ENCODE measurements at places on chromosomes 4 and X. TPM values are rescaled to one million over a fixed set of nuclear protein-coding genes. Genes with fewer than 3 reads are reported as not detected.

- DNase-seq: no peak
- no peaks in the 10 kb centered on the region for H3K36me3 ChIP-seq
- peaks cover 4% of the 10 kb centered on the region for H3K4me1 ChIP-seq
- H3K27ac ChIP-seq: no peak overlapping the region
- no peak overlapping the region for H3K4me3 ChIP-seq
Measured at GRCh38 chr4:27928761-27929540, 1068.3 kb downstream of the STIM2 start.

GRCh38 chr4:156884183-156884582, 87.4 kb downstream of the PDGFC start:
- H3K27me3 ChIP-seq: no peaks in the 10 kb centered on the region
- no peaks in the 10 kb centered on the region for H3K4me1 ChIP-seq
- H3K36me3 ChIP-seq: no peaks in the 10 kb centered on the region

DNA sequence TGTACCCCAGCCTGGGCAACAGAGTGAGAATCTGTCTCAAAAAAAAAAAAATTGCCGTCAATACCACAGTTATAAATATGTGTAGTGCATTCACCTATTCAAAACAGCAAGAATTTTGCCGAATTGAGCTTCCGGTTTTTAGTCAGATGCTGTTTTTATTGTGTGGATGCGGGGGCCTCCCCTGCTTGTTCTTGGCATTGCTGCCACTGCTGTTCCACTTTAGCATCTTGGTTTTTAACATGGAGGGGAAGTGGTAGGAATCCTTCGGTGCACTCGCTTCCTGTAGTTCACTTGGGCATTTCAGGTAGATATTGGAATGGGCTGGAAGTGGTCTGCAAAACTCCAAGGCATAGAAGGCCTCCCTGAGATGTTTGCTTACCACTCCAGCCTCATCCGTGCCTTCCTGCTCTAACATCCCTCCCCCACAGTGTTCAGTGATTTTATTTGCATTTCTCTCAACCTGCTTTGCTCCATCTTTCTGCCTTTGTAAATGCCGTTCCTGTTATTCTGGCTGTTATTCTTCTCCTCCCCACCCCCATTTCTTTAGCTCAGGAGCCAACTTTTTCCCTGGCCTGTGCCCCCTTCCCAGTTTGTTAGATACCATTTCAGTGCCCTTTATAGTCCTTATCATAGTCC, 25.5 kb downstream of the MOB1B start:
- H3K4me1 ChIP-seq: no peaks in the 10 kb centered on the region
- no peak overlapping the region for H3K27ac ChIP-seq
- H3K27me3 ChIP-seq: no peaks in the 10 kb centered on the region
- no peak overlapping the region for H3K4me3 ChIP-seq
- no peak for DNase-seq
- H3K36me3 ChIP-seq: no peaks in the 10 kb centered on the region

- no peaks in the 10 kb centered on the region for H3K27me3 ChIP-seq
- no peak overlapping the region for H3K4me3 ChIP-seq
- no peaks in the 10 kb centered on the region for H3K4me1 ChIP-seq
- no peak overlapping the region for H3K27ac ChIP-seq
- H3K36me3 ChIP-seq: no peaks in the 10 kb centered on the region
Measured at GRCh38 chrX:87515836-87516235, 1.8 kb upstream of the KLHL4 start.

GRCh38 chrX:111114806-111115205, 18.8 kb downstream of the PAK3 start:
- no peaks in the 10 kb centered on the region for H3K36me3 ChIP-seq
- no peaks in the 10 kb centered on the region for H3K27me3 ChIP-seq
- no peak overlapping the region for H3K27ac ChIP-seq
- H3K4me1 ChIP-seq: no peaks in the 10 kb centered on the region

- DNase-seq: no peak
- H3K4me1 ChIP-seq: peaks cover under 1% of the 10 kb centered on the region
- no peaks in the 10 kb centered on the region for H3K36me3 ChIP-seq
- no peaks in the 10 kb centered on the region for H3K27me3 ChIP-seq
Measured at GRCh38 chr4:142095886-142096605, 459.7 kb downstream of the IL15 start.

DNA sequence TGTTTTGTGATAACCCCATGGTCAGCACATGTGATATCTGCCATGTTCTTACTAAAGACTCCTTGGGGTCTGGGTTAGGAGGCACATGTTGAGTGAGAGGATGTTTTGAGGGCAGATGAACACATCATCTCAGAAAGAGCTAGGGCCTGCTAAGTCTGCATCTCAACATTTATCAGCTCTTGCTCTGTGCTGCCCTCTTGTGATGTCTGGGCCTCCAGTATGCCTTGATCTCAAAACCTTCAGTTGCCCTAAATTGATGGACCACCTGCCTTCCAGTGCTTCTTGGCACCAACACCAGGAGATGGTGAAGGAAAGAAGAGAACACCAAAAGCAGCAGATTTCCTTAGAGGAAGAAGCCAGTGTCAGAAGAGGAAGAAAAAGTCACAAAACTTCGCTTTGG, 22.5 kb downstream of the MID1 start:
- H3K27me3 ChIP-seq: no peaks in the 10 kb centered on the region
- H3K4me3 ChIP-seq: no peak overlapping the region
- DNase-seq: no peak
- H3K4me1 ChIP-seq: peaks cover 5% of the 10 kb centered on the region
- no peaks in the 10 kb centered on the region for H3K36me3 ChIP-seq

GRCh38 chr4:123510221-123510620, 113.6 kb downstream of the SPRY1 start:
- no peaks in the 10 kb centered on the region for H3K36me3 ChIP-seq
- H3K4me1 ChIP-seq: peaks cover 7% of the 10 kb centered on the region
- H3K4me3 ChIP-seq: no peak overlapping the region
- H3K27me3 ChIP-seq: no peaks in the 10 kb centered on the region
- no peak overlapping the region for H3K27ac ChIP-seq

DNA sequence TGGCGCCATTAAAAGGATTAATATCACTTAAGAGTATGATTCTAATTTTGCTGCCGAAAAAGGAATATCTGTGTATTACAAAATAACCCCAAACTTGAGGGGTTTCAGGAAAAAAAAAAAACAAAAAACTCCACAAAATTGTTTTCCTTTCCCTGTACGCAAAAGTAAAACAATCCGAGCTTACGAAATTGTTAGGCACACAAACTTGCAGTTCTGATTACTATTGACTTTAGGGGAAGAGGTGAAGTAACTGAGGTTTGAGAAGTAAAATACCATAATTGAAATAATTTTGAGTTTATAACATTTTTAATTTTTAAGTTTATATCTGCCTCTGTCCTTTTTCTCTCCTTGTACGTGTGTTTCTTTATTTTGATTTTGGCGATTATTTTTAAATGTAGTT, 64.8 kb downstream of the USP9X start:
- no peak overlapping the region for H3K27ac ChIP-seq
- no peaks in the 10 kb centered on the region for H3K27me3 ChIP-seq
- no peaks in the 10 kb centered on the region for H3K36me3 ChIP-seq

DNA sequence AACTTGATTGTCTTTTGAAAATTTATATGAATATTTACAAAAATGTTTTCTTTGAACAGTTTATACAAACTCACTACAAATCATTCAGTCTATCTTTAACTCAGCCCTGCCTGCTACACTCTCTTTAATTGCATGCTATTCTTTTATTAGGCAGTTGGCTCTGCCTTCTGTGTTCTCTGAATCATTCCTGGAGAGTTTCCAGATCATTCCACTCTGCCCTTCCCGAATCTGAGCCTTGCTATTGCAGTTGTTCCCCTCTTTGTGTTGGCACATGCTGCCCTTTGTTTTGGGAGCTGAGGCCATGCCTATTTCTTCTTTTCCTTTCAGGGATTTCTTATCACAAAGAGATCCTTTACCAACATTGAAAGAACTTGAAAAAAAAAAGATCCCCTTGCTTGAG, 8.7 kb upstream of the TECRL start:
- no peak for DNase-seq
- no peak overlapping the region for H3K27ac ChIP-seq
- H3K4me1 ChIP-seq: no peaks in the 10 kb centered on the region
- no peaks in the 10 kb centered on the region for H3K36me3 ChIP-seq

GRCh38 chr4:21697583-21697982, 251.0 kb downstream of the KCNIP4 start:
- no peaks in the 10 kb centered on the region for H3K36me3 ChIP-seq
- no peak overlapping the region for H3K27ac ChIP-seq
- no peaks in the 10 kb centered on the region for H3K4me1 ChIP-seq
- DNase-seq: no peak
- no peak overlapping the region for H3K4me3 ChIP-seq

GRCh38 chr4:53541577-53542206, 49.6 kb downstream of the LNX1 start:
- H3K36me3 ChIP-seq: no peaks in the 10 kb centered on the region
- no peak overlapping the region for H3K4me3 ChIP-seq
- DNase-seq: no peak
- peaks cover 39% of the 10 kb centered on the region for H3K4me1 ChIP-seq

DNA sequence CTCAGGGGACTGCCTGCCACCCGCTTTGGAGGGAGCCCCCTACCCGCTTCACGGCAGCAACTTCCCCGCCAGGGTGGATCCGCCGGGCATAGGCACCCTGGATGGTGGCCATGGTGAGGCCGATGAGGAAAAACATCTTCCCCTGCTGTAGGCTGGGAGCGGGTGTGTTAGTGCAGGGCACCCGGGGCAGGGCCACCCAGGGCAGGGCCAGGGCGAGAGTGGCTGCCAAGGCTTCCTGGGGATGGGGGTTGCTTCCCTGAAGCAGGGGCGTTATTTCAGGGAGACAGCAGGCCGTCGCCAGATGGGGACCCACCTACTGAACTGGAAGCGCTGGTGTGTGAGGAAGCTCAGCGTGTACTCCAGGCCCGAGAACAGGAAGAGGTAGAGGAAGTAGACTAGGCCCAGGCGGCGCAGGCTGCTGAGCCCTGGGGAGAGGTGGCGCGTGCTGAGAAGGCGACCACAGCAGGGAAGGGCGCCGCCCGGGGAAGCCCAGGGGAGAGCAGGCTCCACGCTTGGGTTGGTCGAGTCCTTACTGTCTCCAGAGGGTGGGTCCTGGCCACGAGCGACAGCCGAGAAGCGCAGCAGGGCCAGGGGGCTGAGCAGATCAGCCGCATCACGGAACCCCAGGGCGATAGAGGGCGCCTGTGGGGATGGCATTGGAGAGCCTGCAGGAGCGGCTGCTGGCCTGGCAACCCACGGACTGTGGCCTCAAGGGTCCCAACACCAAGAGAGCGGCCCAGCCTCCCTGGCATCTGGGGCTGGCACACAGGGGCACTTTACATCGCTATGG, 31.5 kb downstream of the NOP14 start:
- H3K4me3 ChIP-seq: no peak overlapping the region
- H3K36me3 ChIP-seq: no peaks in the 10 kb centered on the region
- no peak overlapping the region for H3K27ac ChIP-seq

DNA sequence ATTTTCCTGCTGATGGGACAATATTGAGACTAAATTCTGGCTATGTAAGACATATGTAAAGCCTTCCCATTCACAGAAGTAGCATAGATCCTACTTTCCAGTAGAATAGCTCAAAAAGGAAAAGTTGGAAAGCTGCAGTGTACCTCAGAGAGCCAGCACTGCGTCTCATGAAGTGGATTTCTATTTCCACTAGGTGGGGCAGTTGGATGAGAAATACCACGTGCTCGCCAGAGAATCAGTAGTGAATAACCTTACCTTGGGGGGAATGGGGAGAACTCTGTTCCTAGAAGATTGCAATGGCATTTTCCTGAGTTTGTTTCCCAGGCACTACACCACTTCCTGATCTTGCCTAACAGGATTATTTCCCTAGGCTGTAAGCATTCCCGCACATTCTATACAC, 907.1 kb downstream of the FSTL5 start:
- no peaks in the 10 kb centered on the region for H3K36me3 ChIP-seq
- H3K27ac ChIP-seq: no peak overlapping the region
- no peak for DNase-seq

DNA sequence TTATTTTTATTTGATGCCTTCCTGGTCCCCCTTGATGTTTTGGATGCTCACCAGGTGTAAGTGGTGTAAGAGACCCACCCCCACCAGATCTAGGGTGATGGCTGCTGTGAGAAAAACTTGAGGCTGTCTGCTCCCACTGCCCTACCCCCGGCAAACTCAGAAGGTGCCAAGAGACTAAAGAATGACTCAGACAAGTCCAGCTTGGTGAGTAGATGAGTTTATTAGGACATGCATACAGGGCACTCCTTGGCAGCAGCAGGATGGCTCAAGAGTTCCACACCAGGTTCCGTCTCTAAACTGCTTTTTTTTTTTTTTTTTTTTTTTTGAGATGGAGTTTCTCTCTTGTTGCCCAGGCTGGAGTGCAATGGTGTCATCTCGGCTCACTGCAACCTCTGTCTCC, 84.0 kb upstream of the HPF1 start:
- H3K27me3 ChIP-seq: no peaks in the 10 kb centered on the region
- no peaks in the 10 kb centered on the region for H3K4me1 ChIP-seq
- H3K36me3 ChIP-seq: no peaks in the 10 kb centered on the region
- no peak overlapping the region for H3K4me3 ChIP-seq
- DNase-seq: no peak

GRCh38 chrX:21907260-21907659, 33.2 kb upstream of the SMS start:
- no peaks in the 10 kb centered on the region for H3K27me3 ChIP-seq
- no peak overlapping the region for H3K27ac ChIP-seq
- H3K4me1 ChIP-seq: no peaks in the 10 kb centered on the region
- no peak overlapping the region for H3K4me3 ChIP-seq
- no peak for DNase-seq

DNA sequence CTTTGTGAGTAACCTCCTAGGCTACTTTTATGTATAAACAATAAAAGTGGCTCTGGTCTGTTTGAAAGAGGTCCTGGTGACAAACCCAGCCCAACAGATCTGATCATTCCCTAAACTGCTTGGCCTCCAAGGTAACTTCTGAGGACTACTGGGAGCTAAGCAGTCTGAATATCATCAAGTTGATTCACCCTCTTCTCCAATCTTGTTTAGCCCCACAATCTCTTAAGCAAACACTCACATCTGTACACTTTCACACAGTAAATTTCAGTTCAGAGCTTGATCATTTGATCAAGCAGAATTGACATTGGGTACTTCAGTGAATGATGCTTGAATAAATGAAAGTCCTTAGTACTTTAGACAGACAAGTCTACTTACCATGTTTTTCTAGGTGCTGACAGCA, 74.7 kb downstream of the HCCS start:
- H3K4me3 ChIP-seq: no peak overlapping the region
- H3K27me3 ChIP-seq: no peaks in the 10 kb centered on the region
- no peaks in the 10 kb centered on the region for H3K4me1 ChIP-seq
- no peak for DNase-seq
- H3K27ac ChIP-seq: no peak overlapping the region

DNA sequence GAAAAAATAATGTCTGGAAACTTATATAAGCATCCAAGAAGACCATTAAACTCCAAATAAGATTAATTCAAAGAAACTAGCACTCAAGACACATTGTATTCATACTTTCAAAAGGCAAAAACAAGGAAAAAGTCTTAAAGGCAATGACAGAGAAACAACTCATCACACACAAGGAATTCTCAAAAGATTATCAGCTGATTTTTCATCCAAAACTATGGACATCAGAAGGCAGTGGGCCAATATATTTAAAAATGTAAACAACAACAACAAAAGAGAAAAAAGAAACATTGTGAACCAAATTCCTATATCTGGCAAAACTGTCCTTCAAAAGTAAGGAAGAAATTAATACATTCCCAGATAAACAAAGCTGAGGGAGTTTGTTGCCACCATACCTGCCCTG, 711.4 kb upstream of the GALNTL6 start:
- H3K27ac ChIP-seq: no peak overlapping the region
- H3K4me3 ChIP-seq: no peak overlapping the region
- DNase-seq: no peak
- H3K27me3 ChIP-seq: no peaks in the 10 kb centered on the region

- no peak overlapping the region for H3K27ac ChIP-seq
- H3K27me3 ChIP-seq: no peaks in the 10 kb centered on the region
- peaks cover 4% of the 10 kb centered on the region for H3K36me3 ChIP-seq
- H3K4me1 ChIP-seq: no peaks in the 10 kb centered on the region
Measured at GRCh38 chr4:25399510-25399909, 22.4 kb downstream of the ANAPC4 start.

Gene NSUN7
- 2.0 TPM for total RNA-seq

Gene ABCG2
- 5.4 TPM for total RNA-seq

Gene LRIT3
- 0.21 TPM for total RNA-seq

Gene GPR119
- not detected for total RNA-seq
